ENCODE measurements at places on chromosomes 6 and 20.

DNA sequence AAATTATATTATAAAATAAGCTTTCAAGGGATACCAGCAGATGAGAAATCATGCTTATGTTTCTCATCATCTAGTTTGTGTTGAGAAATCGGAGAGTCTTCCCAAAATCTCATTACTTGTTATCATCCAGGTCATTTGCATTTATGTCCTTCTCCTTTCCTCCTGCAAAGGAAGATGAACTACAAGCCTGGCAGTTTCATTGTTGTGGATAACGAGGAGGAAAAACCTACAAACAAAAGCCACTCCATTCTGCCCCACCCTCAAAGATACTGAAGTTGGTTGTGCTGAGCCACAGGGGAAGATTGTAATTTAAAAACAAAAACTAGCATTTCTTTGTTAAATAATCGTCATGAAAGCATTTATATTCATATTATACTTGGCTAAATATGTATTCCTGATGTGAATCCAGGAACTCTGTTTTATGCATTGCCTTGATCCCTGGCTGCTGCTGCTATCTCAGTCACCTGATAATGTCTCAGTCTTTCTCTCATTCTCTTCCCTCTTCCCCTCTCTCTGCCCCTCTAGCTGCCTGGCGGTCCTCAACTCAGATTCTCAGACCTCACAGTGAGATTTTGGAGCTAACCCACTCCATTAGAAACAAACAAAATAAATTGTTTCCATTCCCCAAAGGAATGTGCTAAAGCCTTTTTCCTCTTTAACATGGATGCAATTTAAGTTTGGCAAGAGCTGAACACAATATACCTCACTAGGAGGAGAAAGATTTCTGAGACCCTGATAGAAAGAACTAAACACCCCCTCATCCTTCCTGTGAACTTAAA, 185.3 kb downstream of the ADAT2 start:
- no peak for DNase-seq

GRCh38 chr6:6332811-6333244, 12.4 kb upstream of the F13A1 start:
- no peak for DNase-seq

DNA sequence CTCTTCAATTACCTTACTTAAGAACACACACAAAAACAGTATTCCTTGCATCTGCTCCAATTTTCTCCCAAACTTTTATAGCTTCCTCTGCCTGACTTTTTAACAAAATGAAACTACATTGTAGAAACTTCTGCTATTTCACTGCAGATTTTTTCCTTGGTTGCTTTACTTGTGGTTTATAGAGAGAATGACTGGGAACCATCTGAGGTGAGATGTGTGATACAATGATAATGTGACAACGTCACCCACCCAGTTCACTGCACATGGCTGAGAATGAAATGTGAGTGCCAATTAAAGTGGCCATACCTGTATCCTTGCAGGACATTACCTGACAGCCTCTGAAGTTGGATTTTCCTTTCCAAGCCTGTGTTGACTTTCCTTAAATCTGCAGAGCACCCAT, 258.4 kb downstream of the CD83 start:
- no peak for DNase-seq

- no peak for DNase-seq
These were observed 306.6 kb downstream of the EPM2A start for GRCh38 chr6:145428706-145429105.

- no peak for DNase-seq
These were observed 21.4 kb upstream of the SCUBE3 start for GRCh38 chr6:35192301-35192860.

DNA sequence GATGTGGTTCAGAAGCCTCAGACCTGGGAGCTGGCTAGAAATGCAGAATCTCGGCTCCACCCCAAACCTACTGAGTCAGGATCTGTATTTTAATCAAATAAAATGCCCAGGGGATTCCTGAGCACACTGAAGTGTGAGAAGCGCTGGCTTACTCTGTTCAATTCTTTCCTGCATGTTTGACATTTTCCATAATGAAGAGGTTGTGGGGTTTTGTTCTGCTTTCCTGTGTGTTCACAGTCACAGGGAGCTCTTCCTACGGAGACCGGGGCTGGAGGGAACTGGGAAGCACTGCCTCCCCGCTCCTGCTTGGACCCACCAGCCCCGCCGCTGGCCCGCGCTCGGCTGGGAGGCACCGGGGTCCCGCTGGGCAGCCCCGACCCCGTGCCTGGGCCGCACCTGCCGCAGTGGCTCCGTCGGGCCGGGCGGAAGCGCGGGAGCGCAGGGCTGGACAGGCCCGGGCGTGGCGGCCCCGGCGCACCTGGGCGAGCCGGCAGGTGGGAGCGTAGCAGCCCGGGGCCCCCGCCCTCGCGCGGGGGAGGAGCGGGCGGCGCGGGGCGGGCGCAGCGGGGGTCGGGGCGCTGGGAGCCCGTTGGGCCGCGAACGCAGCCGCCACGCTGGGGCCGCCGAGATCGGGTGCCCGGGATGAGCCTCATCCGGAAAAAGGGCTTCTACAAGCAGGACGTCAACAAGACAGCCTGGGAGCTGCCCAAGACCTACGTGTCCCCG, at the start of gene MAPK13:
TSS of gene MAPK13 (plus strand) at position 573 of the 726 bp plus-strand sequence. CDS start at position 643, 70 bp downstream.
- DNase-seq, result no peak

GRCh38 chr6:158441716-158442215, 118.1 kb upstream of the TMEM181 start:
- DNase-seq, result no peak

DNA sequence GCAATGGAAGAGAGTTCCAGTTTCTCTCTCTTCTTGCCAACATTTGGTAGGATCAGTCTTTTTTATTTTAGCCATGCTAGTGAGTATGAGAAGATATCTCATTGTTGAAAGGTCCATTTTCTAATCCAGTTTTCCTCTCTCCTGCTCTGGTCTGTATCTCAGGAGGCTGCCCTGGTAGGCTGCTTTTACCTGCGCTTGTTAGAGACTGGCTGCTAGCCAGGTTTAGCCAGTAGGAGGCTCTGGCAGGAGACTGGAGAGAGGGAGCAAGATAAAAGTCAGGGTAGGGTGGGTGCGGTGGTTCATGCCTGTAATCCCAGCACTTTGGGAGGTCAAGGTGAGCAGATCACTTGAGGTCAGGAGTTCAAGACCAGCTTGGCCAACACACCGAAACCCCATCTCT, 68.6 kb upstream of the FOXP4 start:
- no peak for DNase-seq

GRCh38 chr6:118710616-118711015, 59.2 kb upstream of the CEP85L start:
- DNase-seq, result no peak
